ENCODE measurements at places on chromosomes 16 and 17. TPM values are rescaled to one million over a fixed set of nuclear protein-coding genes. Genes with fewer than 3 reads are reported as not detected.
A peak's percentile ranks its signal among the peaks of the same experiment; 100 is the strongest.

DNA sequence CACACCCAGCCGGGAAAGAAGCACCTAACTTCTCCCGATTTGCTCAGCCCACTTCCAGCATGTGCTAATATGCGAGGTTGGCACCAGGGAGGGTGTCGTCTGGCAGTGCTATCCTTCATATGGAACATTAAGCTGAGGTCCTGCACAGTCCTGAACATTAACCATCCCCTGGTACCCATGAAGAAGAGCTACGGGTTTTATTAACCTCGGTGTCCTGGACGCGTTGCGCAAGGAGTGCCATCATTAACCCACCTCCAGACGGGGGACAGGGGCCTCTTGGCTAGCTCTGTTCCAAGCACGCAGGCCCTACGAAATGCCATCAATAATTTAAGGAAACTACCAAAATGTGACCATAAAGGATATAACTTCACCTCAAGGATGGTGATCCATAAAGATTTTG is 193.5 kb downstream of the MAF start:
- DNase-seq, result no peak

DNA sequence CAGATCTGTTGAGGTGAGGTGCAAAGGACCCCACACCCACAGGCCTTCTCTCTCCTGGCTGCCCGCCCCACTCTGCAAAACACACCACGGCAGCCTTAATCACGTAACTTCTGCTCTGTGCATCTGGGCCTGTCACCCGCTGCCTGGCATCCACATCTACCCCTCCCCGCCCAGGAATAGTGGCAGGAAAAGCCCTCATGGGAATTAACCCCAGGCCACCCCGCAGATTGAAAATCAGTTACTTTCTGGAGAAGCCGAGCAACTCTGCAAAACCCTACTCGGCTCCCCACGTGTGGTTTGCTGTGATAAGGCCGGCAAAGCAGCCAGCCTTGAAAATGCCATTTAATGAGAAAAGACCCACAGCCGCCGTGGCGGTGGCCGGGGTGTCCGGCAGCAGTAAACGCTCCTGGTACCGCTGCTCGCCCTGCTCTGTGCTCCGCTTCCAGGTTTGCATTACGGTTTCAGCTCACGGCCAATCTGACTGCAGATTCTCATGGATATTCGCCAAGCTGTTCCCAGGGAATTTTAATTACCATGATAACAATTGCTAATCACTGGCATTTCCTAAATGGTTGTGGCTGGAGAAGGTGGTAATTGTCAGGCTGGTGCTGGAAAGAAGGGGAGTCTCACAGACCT is 78.0 kb upstream of the DOC2B start:
- DNase-seq, result peak; percentile 74

- peak; percentile 77 for DNase-seq
These were observed 132.6 kb downstream of the ZNF778 start for GRCh38 chr16:89349947-89350633.

Gene NTN3
- 0.36 TPM for total RNA-seq

- DNase-seq, result no peak
These were observed 6.9 kb downstream of the RGS9 start for GRCh38 chr17:65143889-65144604.

DNA sequence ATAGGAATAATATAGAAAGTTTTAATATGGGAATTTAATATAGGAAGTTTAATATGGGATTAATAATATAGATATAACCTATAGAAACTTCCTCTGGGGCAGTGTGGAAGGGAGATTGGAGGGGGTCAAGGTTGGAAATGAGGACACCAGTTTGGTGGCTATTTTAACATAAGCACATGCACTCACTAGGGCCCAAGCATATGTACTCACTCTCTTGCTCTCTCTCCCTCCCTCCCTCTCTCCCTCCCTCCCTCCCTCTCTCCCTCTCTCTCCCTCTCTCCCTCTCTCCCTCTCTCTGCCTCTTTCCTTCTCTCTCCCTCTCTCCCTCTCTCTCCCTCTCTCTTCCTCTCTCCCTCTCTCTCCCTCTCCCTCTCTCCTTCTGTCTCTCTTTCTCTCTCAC is 528.1 kb downstream of the NPIPA7 start:
- no peak for DNase-seq

GRCh38 chr16:70747703-70748631 is 53.0 kb downstream of the VAC14 start:
- DNase-seq, result peak; percentile 44

DNA sequence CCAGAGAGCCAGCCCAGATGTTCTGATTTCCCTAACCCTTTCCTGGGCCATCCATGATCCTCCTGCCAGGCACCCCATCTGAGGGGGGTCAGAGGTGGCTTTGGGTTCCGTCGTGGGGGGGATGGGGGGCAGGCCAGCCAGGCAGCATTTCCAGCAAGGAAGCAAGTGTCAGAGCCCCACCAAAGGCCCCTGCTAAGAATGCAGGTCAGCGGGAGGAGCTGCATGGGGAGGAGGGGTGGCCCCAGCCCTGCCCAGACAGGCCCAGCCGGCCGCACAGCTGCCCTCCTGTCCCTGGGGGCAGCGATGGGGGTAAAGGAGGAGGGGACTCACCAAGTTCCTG is 2.3 kb upstream of the SCRN2 start:
- no peak for DNase-seq

DNA sequence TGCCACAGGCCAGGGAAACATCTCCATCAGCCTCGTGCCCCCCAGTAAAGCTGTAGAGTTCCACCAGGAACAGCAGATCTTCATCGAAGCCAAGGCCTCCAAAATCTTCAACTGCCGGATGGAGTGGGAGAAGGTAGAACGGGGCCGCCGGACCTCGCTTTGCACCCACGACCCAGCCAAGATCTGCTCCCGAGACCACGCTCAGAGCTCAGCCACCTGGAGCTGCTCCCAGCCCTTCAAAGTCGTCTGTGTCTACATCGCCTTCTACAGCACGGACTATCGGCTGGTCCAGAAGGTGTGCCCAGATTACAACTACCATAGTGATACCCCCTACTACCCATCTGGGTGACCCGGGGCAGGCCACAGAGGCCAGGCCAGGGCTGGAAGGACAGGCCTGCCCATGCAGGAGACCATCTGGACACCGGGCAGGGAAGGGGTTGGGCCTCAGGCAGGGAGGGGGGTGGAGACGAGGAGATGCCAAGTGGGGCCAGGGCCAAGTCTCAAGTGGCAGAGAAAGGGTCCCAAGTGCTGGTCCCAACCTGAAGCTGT is 3.4 kb downstream of the NXPH3 start:
- peak; percentile 26 for DNase-seq

DNA sequence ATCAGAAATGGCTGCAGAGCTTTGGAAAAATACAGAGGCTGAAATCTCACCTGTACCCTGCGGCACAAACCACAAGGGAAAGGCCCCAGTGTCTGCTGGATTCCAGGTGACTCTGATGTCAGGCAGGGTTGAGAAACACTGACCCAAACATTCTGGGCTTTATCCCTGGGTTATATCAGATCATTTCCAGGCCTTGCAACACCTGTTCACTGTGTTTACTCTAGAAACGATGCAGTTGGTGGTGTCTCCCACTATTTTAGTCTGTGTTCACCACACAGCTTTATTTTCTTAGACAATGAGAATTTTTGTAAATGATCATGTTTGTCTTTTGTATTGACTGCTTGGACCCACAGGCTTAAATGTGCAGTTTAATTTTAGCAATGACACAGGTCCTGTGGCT is 151.5 kb upstream of the SDK2 start:
- DNase-seq, result peak; percentile 42

DNA sequence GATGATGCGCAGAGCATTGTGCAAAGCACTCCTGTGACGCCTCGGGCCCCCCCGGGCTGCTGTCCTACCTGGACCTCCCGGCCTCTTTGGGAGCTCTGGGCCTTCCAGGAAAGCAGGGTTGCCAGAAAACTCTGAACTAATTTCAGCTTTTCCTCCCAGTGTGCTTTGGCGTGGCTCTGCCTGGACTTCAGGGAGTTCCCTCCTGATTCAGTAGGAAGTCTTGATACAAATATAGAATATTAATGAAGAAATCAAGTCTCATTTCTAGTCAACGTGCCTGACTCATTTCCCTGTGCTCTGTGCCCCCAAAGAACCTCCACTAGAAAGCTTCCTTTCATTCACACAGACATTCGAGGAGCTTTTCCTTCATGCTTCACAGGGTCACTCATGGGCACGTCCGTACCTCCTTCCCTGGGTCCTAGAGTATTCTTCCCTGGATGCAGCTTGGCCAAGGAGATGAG is 84.0 kb upstream of the NOL11 start:
- peak; percentile 56 for DNase-seq

GRCh38 chr17:5110816-5111215 is 862 bp downstream of the ZNF232 start:
- no peak for DNase-seq

- no peak for DNase-seq
These were observed 32.0 kb downstream of the COTL1 start for GRCh38 chr16:84585886-84586285.

GRCh38 chr17:63082273-63082861 is 116.3 kb downstream of the TANC2 start:
- DNase-seq, result peak; percentile 62

DNA sequence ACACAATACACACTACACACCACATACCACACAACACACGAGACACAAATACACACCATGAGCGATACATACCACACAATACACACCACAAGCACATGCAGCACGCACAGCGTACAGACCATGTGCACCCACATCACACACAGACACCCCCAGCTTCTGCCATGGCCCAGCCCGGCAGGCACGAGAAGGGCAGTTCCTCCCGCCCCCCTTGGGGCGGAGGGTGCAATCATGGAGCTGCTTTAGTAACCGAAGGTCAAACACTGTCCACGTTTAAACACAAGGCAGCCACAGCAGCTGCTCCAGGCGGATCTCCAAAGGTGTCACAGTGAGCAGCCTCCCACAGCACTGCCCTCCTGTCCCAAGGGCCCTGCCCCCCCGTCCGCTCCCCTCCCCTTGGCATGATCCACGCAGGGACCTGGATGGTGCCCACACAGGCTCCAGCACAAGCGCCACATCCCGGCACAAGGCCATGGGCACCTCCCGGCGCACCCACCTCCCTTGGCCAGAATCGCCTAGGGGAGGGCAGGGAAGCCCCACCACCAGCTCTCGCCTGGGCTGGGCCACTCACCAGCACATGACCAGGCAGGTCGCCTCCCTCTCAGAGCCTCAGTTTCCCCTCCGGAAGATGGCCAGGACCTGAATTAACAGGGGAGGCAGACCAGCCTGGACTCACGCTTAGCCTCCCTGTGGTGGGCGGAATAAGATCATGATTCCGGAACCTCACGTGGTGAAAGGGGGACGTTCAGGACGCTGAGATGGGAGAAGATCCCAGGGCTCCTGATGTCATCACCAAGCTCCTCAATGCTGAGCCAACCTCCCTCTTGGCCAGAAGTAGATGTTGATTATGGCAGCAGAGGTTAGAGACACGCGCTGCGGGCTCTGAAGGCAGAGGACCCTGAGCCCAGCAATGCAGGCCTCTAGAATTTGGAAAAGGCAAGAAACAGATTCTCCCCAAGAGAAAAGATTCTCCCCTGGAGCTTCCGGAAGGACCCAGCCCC is 32.6 kb upstream of the ZNF469 start:
- DNase-seq, result peak; percentile 59

GRCh38 chr17:36727052-36727451 is 125.7 kb downstream of the MRM1 start:
- no peak for DNase-seq
